ENCODE measurements at places on chromosomes 7 and 10. TPM values are rescaled to one million over a fixed set of nuclear protein-coding genes. Genes with fewer than 3 reads are reported as not detected.

The NUTM2E gene
- total RNA-seq = not detected

The WEE2 gene
- not detected for total RNA-seq

The PTEN gene
- total RNA-seq = 50.6 TPM

The HOXA10 gene
- not detected for total RNA-seq

The CREB3L2 gene
- total RNA-seq = 80.2 TPM

The TRIM50 gene
- total RNA-seq = 0.24 TPM

The OR9A2 gene
- total RNA-seq = not detected

The AGR3 gene
- total RNA-seq = not detected

The AKR1C2 gene
- total RNA-seq = 0.89 TPM

The LRIT1 gene
- total RNA-seq = not detected

The NXPH1 gene
- total RNA-seq = 0.24 TPM

The GPR15LG gene
- total RNA-seq = not detected

The TRIM73 gene
- 5.8 TPM for total RNA-seq

The LGI1 gene
- 5.8 TPM for total RNA-seq

The CPA4 gene
- not detected for total RNA-seq

The SLC25A28 gene
- 16.7 TPM for total RNA-seq

The CARD11 gene
- total RNA-seq = 10.8 TPM

DNA sequence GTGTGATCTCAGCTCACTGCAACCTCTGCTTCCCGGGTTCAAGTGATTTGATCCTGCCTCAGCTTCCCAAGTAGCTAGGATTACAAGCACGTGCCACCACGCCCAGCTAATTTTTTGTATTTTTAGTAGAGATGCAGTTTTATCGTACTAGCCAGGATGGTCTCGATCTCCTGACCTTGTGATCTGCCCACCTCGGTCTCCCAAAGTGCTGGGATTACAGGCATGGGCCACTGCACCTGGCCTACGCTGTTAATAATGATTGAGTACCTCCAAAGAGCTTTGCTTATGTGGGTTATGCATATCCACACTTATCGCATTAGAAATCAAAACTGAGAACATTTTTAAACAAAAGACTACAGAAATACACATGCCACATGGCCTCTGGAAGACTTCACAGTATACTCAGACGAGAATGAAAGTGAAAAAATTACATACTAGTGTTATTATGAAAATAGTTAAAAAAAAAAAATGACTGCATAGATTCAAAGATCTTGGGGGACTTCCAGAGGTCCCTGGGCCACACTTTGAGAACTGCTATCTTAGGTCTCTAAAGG is 25.4 kb downstream of the RPP38 start:
- no peak for DNase-seq

GRCh38 chr7:36615852-36616540 is 108.3 kb downstream of the AOAH start:
- DNase-seq = peak; percentile 50

- peak; percentile 83 for DNase-seq
These were observed 51.7 kb downstream of the HSPA12A start for GRCh38 chr10:116690356-116691322.

DNA sequence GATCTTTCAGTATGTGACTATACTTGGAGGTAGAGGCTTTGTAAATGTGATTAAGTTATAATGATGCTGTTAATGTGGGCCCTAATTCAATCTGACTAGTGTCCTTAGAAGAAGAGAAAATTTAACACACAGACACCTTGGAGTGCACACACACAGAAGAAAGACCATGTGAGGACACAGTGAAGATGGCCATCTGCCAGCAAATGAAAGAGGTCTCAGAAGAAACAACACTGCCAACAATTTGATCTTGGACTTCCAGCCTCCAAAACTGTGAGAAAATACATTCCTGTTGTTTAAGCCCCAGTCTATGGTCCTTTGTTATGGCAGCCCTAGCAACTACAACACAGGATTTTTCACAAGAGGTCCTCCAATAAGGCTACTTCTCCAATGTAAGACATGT is 120.9 kb upstream of the ABCB5 start:
- no peak for DNase-seq

- DNase-seq = no peak
These were observed 58.3 kb downstream of the REEP3 start for GRCh38 chr10:63579371-63580014.

GRCh38 chr10:93211991-93212390 is 138.3 kb downstream of the CYP26A1 start:
- DNase-seq = no peak

DNA sequence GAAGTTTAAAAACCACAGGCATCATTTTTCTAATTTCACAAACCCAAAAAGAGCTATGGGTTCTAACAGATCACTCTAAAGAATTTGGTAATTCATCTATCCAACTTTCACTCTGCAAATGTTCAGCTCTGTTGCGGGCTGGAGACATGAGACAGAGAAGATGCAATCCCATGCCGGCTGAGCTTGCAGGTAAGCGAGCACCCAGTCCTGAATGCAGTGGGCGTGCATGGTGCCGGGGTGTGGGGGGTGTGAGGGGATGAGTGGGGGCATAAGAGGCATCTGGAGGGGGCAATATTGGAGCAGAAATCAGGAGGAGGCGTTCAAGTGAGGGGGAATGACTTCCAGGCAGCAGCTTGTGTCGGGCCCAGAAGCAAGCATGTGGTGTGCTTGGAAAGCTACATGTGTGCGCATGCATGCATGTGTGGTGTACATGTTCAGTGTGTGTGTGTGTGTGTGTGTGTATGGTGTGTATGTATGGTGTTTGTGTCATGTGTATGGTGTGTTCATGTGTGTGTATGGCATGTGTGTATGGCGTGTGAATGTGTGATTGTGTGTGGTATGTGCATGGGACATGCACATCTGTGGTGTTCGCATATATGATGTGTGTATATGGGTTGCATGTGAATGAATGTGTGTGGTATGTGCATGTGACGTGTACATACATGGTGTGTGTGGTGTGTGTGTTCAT is 172.9 kb downstream of the PRKCQ start:
- no peak for DNase-seq

DNA sequence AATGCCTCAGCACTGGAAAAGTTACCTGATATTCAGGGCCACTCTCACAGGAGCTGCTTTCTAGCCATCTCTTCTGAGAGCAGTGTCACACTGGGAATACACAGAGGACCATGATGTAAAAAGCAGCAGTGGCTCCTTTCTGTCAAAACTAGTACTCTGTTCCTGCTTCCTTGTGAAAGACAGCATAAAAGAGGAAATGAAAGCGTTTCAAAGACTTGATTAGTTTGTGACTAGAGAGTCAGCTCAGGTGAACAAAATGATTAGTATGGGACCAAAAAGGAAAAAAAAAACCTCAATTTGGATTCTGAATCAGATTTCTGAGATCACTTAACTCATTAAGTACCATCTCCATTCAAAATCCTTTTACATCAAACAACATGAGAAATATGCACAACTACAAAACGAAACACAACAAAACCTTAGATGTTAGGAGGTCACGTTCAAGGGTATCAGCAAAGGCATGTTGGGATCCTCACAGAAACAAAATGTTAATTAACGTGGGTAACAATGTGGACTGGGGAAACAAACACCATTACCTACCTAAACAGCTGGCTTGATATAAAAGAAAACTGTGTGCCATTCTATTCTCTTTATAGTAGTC is 103.7 kb downstream of the MACC1 start:
- DNase-seq = no peak

- DNase-seq = no peak
These were observed 207.6 kb upstream of the PRKCQ start for GRCh38 chr10:6787718-6788117.

DNA sequence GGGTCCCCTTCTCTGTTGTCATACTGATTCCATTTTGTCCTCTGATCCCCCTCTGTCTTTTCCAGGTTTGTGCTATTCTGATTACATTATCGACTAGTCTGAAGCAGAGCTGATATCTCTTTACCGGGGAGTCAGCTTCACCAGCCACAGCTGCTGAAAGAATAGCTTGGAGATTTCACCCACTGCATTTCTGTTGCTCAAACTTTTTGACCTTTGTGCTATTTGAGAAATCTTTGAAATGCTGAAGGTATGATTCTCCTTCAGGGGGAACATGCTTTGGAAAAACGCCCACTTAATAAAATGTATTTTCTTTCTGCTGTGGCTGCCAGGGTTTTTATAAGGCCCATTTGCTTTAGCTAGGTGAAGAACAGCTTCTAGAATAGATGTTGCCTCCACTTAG is 197.8 kb upstream of the TCF7L2 start:
- DNase-seq = no peak

- DNase-seq = no peak
These were observed 31.7 kb upstream of the FIGNL1 start for GRCh38 chr7:50481867-50482266.

DNA sequence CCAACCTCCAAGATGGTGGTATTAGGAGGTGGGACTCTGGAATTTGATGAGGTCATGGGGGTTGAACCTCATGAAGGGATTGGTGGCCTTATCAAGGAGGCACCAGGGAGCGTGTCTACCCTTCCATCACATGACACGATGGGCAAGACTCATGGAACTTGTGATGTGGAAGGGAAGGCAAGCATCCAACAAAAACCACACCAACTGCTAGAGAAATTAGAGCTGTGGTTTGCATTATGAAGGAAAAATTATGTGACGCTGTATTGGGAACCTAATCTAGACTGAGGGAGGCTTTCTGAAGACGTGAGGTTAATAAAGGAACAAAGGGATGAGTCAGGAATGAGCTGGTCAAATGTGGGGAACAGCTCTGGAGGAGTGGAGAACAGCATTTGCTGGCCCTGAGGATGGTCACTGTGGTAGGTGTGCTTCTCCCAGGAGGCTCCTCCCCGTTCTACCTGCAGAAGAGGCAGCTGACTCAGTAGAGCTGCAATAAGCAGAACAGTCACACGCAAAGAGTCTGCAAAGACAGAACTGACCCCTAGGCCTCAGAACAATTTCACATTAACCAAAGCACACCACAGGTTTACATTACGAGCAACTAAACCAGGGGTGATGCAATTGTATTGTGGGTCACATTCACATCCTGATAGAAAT is 236.6 kb upstream of the GRB10 start:
- DNase-seq = no peak

- DNase-seq = peak; percentile 96
These were observed 92.7 kb upstream of the GPR26 start for GRCh38 chr10:123573236-123574108.

- peak; percentile 46 for DNase-seq
These were observed 92.1 kb downstream of the SIRT1 start for GRCh38 chr10:67976292-67977245.

- no peak for DNase-seq
These were observed 21.0 kb upstream of the RPA3 start for GRCh38 chr7:7739204-7740036.

GRCh38 chr10:77403761-77404160 is 233.8 kb downstream of the KCNMA1 start:
- no peak for DNase-seq

DNA sequence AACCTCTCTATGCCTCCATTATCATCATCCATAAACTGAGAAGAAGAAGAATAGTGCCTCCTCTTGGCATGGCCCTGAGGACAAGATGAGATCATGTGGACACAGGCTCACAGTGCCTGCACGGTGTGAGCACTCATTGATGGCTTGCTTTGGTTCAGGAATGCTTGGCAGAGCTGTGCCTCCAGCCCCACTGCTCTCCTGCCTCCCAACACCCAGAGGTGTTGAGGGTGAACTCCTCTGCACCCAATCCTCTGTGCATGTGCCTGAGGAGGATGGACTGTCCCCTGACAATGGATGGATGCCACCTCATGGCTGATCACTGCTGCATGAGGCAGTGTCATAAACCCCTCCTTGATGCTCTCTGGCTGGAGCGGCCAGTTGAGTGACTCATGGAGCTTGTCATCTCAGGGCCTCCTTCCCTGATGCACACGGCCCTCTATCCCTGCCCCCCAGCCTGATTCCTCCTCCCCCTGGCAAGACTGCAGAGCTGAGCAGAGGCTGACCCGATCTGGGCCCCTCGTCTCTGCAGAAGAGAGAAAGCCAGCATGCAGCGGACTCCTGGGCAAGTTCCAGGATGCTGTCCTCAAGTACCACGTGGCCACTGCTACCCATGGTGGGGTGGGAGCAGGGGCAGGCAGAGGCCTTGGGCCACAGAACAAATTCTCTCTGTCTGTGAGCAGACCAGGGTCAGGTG is 136.3 kb downstream of the KCNMA1 start:
- no peak for DNase-seq

GRCh38 chr10:72012796-72013195 is 48.6 kb downstream of the CHST3 start:
- DNase-seq = no peak

DNA sequence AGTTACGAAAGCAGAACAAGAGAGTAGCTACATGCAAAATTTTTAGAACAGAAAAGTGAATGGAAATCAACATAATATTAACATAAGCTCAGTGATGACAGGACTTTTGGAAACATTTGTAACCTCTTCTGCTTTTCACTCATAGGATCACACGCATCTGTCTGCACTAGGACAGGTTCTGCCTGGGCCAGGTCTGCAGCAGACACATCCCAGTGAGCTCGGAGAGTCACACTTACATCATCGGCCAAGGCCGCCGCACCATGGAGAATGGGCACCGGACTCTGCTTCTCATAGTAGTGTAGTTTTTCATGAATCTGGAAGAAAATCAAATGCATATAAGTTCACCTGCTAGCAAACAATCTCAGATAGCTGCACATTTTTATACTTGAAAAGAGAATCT is 150.9 kb upstream of the ODAD2 start:
- DNase-seq = no peak

- DNase-seq = no peak
These were observed 938.7 kb upstream of the PHF14 start for GRCh38 chr7:10034843-10035556.

DNA sequence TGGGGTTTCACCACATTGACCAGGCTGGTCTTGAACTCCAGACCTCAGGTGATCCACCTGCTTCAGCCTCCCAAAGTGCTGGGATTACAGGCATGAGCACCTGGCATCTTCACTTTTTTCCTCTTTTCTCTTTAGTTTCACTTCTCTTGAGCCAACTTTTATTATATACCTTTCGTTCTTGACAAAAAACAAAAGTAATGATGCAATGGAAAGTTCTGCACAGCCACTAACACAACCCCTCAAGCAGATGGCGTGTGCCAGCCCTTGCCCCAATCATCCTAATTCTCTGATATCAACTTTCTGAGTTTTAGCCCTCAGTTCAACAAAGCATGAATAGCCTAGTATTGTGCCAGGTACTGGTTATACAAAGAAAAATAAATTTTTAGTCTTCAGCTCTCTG is 223.6 kb downstream of the CHCHD3 start:
- no peak for DNase-seq

GRCh38 chr10:85152496-85152895 is 824.1 kb downstream of the CCSER2 start:
- no peak for DNase-seq

All from endodermal cell (in vitro differentiated cells).